Brain pericyte (primary cell): ENCODE measurements at places on chromosomes 13 and 19.

DNA sequence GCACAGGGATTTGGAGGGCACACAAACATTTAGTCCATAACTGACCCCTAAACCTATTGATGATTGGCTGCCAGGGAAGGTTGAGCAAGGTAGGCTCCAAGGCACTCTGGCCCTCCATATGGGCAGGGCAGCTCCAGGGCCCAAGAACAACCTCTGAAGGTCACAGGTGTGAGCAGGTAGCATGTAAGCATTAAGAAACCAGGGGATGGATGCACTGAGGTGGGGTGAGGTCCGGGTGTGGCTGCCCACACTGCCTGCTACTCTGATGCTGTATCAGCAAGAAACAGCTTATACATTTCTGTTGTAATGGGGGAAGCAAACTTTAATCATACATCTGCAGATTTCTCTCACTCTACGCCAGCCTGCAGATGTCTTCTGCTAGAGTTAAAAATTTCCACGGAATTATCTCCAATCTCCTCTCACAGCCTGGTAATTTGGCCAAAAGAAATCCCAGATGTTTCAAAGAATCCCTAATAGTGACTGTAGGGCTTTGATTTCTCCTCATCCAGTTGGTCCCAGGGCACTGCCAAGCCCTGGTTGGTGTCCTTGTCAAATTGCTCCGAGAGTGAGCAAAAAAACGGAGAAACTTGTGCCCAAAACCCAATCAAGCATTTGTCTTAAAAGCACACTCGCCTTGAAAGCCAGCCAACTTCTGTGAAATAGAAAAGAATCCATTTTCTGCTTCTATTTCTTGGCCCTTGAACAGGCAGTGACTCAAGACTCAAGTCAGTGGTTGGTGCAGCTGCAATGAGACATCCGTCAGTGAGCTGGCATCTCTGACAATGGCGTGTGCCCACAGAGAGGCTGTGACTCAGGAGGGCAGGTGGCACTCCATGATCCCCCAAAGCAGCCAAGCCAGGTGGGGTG, 72.5 kb upstream of the MRI1 start:
- no peak for DNase-seq

- DNase-seq, result no peak
Observed at GRCh38 chr13:24921003-24921402, 157.0 kb downstream of the RNF17 start.

DNA sequence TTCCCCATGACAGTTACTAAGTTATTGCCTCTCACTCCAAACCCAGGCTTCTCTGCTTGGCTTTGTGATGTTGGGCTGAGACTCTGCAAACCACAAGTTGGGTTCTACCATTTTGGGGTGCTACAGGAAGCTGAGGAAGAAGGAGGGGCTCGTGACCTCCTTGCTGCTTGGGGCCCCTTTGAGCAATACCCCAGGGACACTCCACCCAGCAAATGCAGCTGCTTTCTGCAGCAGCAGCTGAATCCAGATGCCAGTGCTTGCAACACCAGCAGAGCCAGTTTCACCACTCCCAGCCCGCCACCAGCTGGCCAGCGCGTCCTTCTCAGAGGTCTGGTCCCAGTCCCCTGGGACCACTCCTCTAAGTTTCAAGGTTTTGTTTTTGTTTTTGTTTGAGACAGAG, 22.0 kb upstream of the UBAC2 start:
- no peak for DNase-seq

DNA sequence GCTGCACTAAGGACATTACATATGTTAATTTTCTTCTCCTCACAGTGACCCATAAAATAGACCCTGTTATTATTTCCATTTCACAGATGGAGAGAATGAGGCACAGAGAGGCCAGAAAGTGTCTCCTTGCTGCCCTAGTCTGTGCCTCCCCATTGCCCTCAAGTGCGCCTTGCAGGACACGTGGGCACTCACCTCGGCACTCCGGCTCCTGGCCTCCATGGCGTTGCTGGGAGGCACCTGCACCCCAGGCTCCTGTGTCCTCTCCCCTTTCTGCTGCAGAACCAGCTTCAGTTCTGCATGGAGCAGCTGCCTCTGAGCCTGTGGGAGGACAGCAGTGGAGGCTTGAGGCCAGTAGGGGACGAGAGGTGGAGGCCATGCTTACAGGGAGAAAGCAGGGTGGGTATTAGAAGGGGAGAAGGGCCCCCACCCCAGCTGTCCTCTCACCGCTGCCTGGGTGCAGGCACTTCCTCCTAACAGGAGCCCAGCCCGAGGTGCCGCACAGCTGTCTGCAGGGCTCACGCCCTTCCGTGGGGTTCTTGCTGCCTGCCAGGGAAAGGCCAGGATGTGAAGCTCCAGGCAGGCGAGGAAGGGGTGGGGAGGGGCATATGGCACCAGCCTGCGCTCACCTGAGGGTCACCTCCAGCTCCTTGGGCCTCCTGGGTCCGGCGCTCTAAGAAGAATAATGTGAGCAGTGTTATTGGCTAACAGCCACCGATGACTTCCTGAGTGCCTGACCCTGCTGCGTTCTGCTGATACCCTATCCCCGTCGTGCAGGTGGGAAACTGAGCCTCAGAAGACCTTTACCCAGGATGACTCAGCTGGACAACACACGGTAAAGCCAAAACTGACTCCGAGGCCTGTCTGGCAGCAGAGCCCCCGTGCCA, 5.2 kb downstream of the PRX start:
- DNase-seq, result no peak

- no peak for DNase-seq
Observed at GRCh38 chr19:35828692-35829301, 16.2 kb upstream of the PRODH2 start.
